H1 (cell line): ENCODE measurements at places on chromosomes 6 and 20.
A peak's percentile ranks its signal among the peaks of the same experiment; 100 is the strongest.

GRCh38 chr6:152637296-152638047 is at the start of gene SYNE1:
TSS of gene SYNE1 (minus strand) at chr6:152637362. CDS start at chr6:152628331, 9,031 bp downstream.
- no peak for DNase-seq

GRCh38 chr20:54339093-54339492 is 131.2 kb downstream of the PFDN4 start:
- no peak for DNase-seq

DNA sequence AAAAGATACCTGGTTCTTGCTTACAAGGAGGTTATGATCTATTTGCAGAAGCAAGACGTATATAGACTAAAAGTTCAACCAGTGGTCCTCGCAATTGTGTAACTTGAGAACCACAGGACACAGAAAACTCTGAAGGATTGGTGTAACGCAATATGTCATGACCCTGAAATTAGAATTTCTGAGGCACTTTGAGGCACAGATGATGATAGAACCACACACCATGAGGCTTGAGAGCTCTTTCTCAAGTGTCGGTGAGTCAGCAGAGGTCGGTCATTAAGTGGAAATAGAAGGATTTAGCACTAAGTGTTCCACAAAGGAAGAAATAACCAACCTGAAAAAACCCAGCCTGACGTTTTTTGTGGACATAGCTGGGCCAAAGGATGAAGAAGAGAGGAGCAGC is 15.3 kb upstream of the CCN2 start:
- no peak for DNase-seq

DNA sequence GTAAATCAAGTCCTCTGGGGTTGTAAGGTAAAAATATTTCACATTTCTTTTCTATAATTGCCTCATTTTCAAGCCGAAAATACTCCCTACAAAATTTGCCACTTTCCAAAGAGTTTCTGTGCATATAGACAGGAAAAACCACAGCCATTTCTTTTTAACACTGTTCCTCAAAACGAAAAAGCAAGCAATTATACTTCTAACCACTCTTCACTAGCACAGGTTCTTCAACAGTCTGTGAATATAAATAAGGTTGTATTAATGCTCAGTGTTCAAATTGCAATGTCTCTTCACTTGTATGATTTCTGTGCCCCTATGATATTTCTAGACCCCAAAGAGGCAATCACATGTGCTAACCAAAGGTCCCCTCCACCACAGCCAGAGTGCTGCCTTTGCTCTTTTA is 206.0 kb downstream of the SIM1 start:
- no peak for DNase-seq

GRCh38 chr20:56630086-56630493 is 984 bp downstream of the TFAP2C start:
- peak; percentile 54 for DNase-seq

DNA sequence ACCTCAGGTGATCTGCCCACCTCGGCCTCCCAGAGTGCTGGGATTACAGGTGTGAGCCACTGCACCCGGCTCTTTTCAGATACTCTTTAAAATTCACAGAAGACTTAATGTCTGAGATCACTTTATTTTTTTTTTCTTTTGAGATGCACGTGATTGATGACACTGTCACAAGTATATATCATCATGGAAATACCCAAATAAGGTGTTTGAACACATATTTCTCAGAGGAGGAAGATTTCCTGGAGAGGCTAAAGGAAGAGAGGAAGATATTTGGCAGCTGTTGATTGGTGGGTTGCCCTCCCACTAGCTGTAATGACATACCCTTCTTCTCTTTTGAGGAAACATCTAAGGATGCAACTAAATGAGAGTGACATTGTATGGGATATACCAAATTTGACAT is 225.9 kb upstream of the CITED2 start:
- DNase-seq: no peak

DNA sequence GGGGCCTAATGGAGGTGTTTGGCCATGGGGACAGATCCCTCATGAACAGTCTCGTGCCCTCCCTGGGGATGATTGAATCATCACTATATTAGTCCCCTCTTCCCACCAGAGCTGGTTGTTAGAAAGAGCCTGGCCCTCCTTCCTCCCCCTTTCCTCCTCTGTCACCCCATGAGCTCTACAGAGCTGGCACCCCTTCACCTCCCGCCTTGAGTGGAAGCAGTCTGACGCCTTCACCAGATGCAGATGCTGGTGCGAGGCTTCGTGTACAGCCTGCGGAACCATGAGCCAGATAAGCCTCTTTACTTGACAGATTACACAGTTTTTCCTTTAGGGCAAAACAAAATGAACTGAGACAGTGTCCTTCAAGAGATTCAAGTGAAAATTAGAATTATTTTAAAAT is 74.4 kb upstream of the RIPOR2 start:
- DNase-seq: no peak
